ENCODE measurements at places on chromosomes 13 and 19.

- DNase-seq = no peak
Observed at GRCh38 chr13:35729926-35730627, 253.6 kb upstream of the MAB21L1 start.

DNA sequence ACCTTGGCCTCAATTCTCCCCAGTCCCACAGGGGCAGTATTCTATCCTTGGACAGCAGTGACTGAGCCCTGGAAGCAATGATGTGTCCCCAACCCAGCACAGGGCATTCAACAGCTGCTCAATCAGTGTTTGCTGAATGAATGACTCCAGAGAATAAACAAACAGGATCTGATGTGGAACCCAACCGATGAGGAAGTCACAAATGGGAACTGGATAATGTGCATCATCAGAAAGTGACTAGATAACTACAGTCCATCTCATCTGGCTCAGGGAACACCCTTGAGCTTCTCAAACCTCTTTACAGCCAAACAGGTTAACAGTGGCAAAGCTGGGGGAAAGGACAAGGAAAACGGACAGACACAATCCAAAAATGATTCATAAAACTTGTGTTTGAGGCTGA is 8.2 kb downstream of the SLC25A30 start:
- DNase-seq = no peak

GRCh38 chr19:50512999-50513745 is 541 bp downstream of the ASPDH start:
- DNase-seq = peak; percentile 22

GRCh38 chr19:58581227-58582141 is 8.3 kb upstream of the MZF1 start:
- peak; percentile 92 for DNase-seq

DNA sequence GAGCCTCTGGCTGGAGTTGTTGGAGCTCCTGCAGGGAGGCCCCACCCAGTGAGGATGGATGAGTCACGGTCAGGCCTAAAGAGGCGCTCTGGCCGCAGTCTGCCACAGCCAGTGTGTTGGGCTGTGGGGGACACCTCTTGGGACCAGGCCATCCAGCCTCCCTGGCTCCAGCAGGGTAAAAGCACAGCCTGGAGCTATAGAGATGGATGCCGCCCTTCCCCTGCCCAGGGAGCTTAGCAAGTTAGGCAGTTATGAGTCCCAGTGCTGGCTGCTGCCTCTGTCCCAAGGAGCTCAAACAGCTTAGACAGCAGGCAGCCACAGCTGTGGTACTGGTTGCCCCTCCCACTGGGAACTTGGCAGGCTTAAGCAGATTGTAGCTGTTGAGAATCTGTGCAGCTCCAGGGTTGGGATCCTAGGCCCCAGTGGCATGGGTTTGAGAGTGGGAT is 100.9 kb downstream of the NDFIP2 start:
- DNase-seq = no peak

All from lower lobe of right lung (tissue), 2 donors.